NCI-H446 (cell line): ENCODE measurements at places on chromosomes 6 and 20.

- no peak for DNase-seq
Observed at GRCh38 chr6:143139239-143139784, 78.6 kb downstream of the AIG1 start.

DNA sequence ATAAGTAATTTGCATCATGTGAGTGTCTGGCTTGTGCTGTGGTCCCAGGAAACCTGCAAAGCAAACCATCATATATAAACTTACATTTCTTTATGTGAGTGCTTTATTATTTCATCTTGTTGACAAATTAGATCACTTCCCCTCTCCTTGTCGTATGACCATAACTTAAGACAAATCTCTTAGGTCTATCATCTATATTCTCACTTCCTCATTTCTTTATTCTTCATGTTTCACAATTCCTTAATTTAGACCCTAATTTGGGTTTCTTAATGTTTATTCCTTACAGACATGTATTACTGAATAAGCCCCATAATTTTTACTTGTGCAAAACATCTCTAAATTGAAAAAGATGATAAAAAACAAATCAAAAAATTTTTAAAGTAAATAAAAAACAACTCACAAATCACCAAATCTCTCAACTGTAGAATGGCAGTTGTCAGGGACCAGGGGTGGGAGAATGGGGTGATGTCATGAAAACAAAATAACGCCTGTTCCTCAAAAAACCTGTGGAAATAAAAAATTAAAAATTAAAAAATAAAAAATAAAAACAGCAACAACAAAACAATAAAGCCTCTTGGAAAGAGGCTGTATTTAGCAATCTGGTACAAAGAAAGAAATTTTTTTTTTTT lies 49.5 kb upstream of the FBXO30 start:
- DNase-seq = no peak

GRCh38 chr6:6663421-6664135 lies 75.1 kb downstream of the LY86 start:
- DNase-seq = no peak

- DNase-seq = no peak
Observed at GRCh38 chr20:62439218-62439617, 11.9 kb upstream of the RBBP8NL start.

DNA sequence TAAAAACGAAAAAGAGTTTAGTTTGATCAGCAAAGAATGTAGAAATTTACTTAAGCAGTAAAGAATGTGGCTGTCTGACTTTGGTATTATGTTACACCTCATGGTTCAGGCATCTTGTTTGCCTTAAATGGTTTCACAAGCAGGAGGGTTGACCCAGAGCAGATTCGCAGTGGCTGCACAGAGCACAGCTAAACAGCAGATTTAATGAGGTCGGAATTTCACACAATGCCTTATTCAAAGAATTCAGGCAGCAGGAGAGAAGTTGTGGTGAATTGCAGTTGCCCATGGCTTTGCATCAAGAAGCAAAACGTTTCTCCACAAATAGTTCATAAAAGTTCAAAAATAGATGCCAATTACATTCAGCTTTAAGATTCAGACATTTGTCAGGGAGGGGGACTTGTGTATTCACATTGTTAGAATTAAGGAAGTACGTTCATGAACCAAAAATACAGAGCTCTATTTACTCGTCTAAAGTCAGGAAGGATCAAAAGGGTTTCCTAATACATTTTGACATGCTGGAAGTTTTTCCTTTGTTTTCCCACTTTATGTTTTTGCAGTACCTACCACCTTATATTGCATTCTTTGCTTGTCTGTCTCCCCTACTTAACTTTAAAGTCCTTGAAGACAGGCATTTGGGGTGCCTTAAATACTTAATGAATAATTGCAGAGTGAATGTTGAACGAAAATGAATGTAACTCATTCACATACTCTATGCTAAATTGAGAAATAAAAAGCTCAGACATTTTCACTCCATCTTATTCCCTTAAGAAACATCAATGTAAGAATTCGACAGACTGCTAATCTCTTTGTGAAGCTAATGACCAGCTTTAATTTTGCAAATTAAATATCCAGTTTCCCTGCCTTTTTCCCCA lies 1163.6 kb upstream of the CITED2 start:
- no peak for DNase-seq

GRCh38 chr6:35454391-35455110 lies 2.4 kb downstream of the FANCE start:
- no peak for DNase-seq

DNA sequence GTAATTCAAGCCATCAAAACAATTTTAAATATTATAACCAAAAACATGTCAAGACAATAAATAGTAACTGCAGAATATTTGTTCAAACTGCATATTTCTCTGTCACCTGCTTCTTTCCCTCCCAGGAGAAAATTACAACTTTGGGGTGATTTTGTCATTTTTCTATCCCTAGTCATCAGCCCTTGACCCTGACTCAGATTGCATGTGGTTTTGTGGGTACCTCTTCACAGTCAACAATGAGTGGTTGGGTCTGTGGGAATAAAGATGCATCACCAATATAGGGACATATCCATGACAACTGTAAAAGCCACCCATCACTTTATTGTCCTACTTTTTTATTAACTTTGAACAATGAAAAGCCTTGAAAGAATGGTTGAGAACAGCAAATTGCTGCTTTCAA lies 7.3 kb downstream of the COL10A1 start:
- no peak for DNase-seq

- no peak for DNase-seq
Observed at GRCh38 chr6:157108923-157109322, 214.4 kb downstream of the TMEM242 start.

DNA sequence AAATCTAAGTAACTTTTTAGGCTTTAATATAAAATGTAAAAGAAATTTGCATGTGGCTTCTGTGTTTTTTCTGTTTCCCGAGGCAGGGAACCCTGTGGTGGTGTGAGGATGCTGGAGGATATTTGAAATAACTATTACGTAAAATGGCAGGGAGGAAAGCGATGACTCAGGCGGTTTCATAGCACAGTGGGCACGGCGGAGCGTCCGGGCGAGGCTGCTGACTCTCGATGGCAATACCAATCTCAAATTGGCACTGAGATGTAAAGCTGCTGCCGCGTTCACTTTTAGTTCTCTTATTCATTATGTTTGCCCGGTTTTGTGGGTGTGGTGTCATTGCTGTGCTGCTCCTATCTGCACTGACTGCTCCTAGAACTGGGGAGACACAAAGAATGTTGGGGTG lies 254.3 kb downstream of the THBS2 start:
- DNase-seq = no peak

DNA sequence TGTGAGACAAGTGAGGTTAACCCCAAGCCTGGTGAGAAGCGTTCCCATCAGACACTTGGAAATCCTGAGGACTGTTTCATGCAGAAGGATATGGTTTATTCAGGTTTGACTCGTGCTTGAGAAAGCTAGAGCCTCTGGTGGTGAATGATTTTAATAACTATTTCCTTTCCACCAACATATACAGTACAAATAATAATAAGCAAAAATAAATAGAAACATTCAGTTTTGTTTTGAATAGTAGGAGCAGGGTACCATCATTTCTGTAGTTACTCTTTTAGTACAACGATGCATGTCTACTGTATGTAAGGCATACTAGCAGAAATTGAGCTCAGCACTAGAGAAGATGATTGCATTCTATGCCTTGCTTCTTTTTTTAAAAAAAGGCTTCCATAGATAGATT lies 33.5 kb downstream of the PLG start:
- no peak for DNase-seq

GRCh38 chr6:43747784-43748183 lies 22.2 kb upstream of the VEGFA start:
- DNase-seq = no peak

GRCh38 chr20:64065974-64066343 lies 3.0 kb downstream of the TCEA2 start:
- no peak for DNase-seq

DNA sequence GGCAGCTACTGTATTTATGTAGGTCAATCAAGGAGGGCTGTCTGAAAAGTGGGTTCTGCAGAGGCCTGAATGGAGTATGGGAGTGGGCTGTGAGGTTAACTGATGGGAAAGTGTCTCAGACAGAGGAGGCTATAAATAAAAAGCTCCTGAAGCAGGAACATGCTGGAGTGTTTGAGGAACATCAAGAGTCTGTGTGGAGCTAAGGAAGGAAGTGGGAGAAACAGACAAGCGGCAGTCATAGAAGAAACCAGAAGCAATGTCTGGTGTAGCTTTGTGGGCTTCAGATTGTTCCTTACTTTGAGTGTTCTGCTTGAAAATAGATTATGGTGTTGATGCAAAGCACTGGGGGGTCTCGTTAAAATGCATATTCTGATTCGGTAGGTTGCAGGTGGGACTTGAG lies 101.5 kb upstream of the OGFRL1 start:
- DNase-seq = no peak

DNA sequence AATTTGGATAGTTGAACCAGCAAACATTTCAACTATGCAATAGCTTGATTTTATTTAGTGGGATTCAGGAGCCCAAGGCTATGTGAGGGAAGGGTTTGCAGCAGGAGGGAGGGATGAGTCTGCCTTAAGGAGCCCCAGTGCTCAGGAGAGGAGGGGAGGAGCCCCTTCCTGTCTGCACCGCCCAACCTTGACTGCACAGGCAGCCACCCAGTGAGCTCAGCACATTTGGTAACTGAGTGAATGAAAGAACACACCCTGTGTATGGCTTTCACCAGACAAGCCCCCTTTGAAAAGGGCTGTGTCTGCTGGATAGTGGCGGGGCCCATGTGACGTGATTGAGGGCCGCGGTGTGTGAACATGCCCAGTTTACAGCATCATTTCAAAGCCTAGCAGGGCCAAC lies 17.0 kb downstream of the DACT2 start:
- no peak for DNase-seq

DNA sequence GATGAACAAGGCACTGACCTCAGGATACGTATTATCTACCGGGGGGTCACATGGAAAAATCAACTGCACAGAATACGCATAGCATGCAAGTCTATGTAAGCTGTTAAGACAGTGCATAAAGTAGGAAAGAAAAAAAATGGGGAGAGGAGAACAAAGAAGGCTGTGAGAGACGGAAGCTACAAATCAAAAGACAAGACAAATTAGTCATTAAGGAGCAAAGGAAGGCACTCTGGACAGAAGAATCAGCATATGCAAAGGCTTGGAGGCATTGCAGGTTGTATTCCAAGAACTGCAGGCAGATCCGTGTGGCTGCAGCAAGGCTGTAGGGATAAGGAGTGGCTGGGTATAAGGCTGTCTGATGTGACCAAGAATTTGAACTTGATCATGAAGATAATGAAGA lies 89.0 kb downstream of the NRSN1 start:
- no peak for DNase-seq

- DNase-seq = no peak
Observed at GRCh38 chr20:35085477-35086225, 7.0 kb downstream of the TRPC4AP start.

DNA sequence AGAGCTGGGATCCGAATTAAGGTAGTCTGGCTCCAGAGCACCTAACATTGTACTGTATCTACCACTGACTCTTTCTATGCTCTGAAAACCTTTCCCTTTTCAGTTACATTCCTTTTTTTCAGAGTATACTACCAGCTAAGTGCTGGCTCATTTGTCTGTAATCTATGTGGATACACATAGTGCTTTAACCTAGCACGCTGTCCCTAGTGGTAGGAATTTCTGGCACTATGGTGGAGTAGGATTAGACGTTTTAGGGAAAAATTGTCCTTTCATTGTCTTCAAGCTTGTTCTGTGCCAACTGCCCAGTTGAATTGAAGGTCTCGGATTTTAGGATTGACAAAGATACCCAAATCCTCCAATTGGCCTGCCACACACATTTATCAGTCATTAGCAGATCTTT lies 259.1 kb upstream of the FERMT1 start:
- DNase-seq = no peak

GRCh38 chr6:88823998-88824397 lies 139.4 kb downstream of the RNGTT start:
- no peak for DNase-seq

DNA sequence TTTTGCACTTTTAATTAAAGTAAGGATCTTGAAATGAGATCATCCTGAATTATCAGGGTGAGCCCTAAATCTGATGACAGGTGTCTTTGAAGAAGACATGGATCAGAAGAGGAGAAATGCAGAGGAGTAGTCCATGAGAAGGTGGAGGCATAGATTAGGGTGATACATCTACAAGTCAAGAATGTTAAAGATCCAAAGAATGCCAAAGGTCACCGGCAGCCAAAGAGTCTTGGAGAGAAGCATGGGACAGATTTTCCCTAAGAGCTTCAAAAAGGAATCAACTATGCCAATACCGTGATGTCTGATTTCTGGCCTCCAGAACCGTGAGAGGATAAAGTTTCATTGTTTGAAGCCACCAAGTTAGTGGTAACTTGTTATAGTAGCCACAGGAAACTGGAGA lies 59.0 kb upstream of the THEMIS start:
- no peak for DNase-seq

DNA sequence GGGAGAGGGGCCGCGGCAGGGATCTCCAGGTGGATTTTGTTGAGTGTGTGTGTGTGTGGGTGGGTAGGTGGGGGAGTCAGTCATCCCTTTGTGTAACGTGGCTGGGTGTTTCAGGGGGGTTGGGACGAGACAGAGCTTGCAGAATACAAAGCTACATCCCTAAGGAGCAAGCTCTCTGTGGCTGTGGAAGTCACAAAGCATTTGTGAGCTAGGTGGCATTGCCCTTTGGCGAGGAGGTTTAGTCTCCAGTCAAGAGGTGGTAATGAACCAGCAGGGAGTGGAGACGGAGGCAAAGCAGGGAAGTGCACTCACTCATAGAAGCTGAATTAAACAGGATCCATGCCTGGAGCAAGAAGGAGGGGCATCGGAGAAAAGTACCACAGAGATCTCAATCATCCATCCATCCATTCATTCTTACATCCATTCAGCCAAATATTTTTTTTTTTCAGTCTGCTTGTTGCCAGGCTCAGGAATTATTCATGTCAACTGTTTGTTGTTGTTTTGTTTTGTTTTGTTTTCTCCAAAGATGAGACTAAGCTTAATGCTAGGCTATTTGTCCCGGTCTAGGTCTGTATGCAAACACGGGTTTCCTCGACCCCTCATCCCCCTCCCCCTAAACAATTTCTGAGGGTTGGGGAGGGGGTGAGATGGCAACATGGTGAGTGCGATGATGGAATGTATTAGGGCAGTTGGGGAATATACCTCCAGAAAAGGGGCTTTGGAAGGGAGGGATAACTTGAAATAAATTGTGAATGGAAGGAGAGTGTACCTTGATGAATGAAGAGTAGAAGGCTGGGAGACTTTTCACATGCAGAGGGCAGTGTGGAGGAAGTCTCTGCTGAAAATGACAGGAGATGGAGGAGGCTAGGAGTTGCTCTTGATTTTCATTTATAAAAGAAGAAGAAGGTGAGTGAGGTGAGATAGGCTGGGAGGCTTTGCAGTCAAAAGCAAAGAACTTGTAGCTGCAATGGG lies 1.0 kb downstream of the HCRTR2 start:
- DNase-seq = no peak

DNA sequence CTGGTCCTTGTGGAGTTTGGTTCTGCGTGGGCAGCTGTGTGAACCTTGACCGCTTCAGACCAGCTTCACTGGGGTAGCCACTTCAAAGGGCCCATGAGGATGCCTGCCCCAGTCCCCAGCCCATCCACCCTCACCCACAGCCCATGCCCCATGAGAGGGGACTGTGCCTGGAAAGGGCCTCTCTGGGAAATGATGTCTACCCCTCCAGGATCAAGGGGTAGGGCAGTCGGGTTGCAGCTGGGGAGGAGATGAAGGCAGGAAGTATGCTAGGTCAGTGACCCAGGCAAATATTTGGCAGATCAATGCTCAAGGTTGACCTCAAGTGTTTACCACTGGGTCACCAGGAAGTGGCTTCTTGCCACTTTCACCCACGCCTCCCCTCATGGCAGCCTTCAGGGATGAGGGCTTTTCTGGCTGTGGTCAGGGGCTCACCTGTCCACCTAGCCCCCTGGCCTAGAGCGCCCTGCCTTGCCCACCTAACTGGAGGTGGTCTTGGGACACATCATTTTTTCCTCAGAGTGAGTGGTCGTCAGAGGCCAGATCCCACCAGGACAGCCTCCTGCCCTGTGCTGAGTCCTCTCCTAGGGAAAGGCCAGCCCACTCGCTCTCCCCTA lies 109.5 kb downstream of the SNX5 start:
- no peak for DNase-seq
